Activated T-cell treated with anti-CD3 and anti-CD28 coated beads, Interleukin-2, amount 50 U/mL, for 48 hours (primary cell): ENCODE measurements at places on chromosomes 7 and 10.

DNA sequence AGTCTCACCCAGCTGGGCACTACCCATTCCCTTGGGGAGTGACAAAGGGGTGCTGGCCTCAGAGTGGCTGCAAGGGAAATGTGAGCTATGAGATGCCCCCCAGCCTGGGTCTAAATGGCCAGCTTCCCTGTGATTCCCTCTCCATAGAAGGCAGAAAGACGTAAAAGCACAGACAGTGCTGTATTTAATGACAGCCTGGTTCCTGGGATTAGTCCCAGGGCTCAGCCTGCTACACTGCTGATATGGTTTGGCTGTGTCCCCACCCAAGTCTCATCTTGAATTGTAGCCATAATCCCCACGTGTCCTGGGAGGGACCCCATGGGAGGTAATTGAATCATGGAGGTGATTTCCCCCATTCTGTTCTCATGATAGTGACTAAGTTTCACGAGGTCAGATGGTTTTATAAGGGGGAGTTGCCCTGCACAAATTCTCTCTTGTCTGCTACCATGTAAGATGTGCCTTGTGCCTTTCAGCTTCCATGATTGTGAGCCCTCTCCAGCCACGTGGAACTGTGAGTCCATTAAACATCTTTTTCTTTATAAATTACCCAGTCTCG, 23.9 kb upstream of the CALN1 start:
- DNase-seq: no peak

DNA sequence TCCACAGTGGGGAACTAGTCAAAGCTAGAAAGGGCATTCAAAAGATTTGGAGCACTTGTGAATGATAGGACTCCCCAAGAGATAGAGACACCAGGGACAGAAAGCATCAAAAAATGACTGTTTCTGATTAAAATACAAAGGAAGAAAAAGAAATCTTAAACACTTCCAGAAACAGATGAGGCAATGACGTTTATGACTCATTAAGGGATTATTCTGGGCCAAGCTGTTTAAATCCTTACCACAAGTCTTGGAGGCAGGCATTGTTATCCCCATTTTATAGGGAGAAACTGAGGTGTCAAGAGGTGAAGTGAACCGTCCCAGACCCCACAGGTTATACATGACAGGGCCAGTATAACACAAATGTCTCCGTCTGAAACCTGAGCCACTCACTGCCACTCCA, 68.3 kb upstream of the AMPH start:
- DNase-seq: no peak

DNA sequence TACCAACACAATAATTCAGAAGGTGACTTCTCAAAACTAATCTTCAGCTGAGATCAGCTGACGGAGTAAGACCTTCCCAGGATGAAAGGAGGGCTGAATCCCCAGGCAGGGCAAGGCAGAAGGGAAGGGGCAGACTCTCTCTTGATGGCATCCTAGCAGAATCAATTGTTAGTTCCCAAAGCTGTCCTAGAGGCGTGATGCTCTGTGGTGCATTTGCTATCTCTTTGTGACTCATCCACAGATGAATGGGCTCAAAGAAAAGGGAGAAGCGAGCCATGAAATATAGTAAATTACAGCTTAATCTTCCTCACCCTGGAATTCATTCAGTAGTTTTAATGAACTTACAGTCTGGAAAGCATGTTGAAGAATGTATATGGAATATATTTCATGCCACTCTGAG, 37.2 kb downstream of the PDE1C start:
- DNase-seq: no peak

- DNase-seq: no peak
Observed at GRCh38 chr10:131858118-131858515, 42.7 kb upstream of the PPP2R2D start.

DNA sequence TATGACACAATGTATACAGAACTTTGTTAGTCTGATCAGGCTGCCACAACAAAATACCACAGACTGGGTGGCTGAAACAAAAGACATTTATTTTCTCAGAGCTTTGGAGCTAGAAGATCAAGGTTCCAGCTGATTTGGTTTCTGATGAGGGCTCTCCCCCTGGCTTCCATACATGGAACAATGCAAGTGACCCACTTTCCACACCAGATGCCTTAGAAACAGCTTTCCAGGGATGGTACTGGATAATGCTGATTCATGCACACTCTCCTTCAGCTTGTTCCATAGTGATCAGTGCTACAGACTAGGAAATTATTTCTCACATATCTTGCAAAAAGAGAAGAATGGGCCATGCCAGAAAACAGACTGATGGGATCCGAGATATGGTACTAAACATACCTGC, 1274.9 kb upstream of the SORCS1 start:
- no peak for DNase-seq

DNA sequence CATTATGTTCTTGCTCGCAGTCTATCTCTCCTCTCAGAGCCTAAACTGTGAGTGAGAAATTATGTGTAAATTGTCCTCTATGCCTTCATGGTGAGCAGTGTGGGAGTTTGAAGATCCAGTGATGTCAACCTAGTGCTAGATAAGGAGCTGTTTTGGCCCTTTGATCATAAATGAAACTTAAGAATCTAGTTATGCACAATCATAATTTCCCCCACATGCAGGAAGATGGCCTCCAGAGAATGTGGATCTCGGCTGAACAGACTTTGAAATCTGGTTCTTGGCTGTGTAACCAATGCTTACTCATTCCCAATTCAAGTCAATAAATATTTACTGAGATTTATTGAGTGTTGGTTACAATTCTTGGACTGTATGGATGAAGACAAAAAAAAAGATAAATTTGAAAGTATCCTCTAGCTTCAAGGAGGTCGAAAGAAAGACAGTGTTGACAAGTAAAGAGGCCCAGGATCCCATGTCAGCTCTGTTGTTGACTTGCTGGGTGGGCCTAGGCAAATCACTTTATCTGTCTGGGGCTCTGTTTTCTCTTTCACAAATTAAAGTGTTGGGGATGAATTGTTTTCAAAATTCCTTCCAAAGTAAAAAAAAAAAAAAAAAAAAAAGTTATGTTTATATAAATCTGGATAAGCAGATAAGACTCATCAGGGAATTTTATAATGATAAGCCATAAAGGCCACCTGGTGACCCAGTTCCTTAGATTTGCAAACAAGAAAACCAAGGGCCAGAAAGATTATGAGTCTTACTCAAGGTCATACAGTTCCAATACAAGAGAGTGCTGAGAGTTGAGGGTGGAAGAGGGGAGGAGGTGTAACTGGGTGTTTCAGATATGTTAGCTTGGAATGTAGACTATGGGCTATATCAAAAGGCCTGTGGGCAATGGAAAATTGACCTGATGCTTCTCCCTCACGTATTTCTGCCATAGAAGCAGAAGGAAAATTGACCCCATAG, 969.9 kb downstream of the KCNMA1 start:
- no peak for DNase-seq

- DNase-seq: no peak
Observed at GRCh38 chr7:665736-666453, 60.6 kb upstream of the DNAAF5 start.

- DNase-seq: peak; percentile 11
Observed at GRCh38 chr10:6024334-6024682, 37.9 kb downstream of the IL2RA start.

DNA sequence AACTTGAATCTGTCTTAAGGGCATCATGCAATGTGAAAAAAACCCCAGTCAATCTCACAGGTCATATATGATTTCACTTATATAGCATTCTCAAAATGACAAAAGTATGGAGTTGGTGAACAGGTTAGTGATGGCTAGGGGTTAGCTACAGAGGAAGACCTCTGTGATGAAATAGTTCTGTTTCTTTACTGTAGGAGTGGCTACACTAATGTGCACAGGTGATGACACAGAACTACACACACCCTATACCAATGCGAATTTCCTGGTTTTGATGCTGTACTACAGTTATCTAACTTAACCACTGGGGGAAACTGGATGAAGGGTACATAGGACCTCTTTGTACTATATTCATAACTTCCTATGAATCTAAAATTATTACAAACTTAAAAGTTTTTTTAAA, 541.8 kb downstream of the PARD3 start:
- DNase-seq: no peak

DNA sequence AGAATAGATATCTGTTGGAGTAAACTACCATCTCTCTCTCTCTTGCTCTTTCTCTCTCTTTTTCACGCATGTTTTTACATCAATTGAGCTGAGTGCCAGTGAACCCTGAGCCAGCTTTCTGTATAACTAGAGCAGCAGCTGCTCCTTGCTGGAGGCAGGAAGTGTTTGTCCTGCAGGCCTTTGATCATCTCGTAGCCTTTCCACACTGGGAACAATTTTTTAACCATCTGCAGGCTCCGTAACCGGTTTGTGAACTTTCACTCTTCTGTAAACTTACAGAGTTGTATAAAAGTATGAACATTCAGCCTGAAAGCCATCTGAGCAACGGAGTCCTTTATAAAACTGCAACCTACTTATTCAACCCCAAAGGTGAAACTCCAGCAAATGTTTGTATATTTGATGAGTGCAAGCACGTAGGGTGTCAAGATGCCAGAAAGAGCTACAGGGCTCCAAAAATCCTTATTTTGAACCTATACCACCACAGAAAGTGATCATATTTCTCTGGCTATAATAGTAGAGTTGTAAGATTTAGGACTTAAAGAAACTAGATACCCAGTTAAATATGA, 162.8 kb upstream of the NFE2L3 start:
- DNase-seq: no peak

DNA sequence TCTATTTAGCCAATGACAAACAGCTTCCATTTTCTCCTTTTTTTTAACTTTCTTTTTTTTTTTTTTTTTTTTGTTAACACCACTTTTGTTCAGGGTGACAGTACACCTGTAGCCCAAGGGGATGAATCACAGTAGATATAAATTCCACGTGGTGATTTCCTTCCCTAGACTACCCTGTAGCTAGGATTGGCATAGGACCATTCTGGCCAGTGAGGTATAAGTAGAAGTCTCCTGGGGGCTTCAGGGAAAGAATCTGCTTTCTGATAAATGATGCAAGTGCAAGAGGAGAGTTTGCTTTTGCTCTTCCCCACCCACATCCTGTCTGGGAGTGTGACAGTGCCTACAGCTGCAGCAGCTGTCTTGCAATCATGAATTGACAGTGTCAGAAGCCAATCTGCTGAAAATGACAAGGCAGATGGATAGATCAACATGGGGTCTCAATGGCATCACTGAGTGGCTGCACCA, 63.2 kb upstream of the TOMM7 start:
- peak; percentile 63 for DNase-seq

GRCh38 chr7:150663802-150664494, 21.6 kb upstream of the GIMAP2 start:
- DNase-seq: no peak

DNA sequence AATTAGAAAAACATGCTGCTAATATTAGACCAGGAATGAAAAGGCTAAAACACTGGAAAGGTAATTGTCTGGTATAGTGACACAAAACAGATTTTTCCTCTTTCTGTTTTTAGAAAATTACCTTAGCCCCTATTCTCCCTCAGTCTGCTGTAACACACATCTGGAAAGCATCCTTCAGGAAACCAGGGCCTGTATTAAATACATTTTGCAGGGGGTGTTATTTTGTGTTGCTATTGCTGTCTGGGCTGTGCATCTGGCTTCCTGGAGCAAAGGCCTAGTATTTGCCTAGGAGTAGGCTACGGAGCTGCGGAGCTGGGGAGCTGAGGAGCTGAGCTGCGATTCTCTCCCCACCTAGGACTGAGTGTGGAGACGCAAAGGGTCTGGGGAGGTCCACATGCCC, 169.3 kb downstream of the GFRA1 start:
- DNase-seq: no peak

DNA sequence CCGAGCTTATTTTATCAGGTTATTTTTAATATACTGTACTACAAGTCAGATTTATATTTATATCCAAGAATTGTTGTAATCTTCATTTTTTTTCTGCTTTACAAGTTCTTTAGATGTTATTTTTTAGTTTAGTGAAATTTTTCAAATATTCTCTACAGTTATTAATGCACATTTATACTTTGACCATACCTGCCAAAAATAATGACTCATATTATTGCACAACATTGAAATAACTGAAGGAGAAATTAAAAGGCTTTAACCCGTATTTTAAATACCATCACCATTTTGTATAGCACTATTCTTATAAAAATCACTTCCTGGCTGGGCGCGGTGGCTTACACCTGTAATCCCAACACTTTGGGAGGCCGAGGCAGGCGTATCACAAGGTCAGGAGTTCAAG, 278.5 kb downstream of the BICC1 start:
- no peak for DNase-seq

GRCh38 chr10:133165556-133166503, 5.8 kb downstream of the KNDC1 start:
- no peak for DNase-seq

GRCh38 chr10:133277993-133278576, 1.4 kb upstream of the ADAM8 start:
- no peak for DNase-seq

- DNase-seq: no peak
Observed at GRCh38 chr10:51241461-51241860, 167.2 kb downstream of the PRKG1 start.

GRCh38 chr10:102652170-102652916, 8.1 kb downstream of the TRIM8 start:
- no peak for DNase-seq

DNA sequence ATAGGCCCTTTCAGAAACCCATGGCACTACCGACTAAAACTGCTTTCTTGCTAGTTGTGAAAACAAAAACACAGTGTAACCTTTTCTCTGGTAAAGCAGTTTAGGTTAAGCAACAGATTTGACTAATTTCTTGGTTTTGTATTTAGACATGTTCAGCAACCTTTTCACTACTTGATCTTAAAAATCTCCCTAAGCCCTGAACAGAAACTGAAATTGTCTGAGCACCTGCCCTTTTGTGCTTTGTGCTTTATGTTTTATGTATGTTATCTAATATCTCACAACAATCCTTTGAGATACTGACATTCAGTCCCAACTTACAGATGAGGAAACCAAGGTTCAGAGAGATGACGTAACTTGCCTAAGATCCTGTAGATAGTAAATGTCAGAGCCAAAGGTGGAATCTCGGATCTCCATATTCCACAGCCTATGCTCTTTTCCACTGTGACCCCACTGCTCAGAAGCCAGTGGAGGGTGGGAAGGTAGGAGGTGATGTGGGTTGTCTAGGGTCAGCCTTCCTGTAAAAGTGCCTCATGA, 146.6 kb downstream of the LCOR start:
- DNase-seq: no peak

DNA sequence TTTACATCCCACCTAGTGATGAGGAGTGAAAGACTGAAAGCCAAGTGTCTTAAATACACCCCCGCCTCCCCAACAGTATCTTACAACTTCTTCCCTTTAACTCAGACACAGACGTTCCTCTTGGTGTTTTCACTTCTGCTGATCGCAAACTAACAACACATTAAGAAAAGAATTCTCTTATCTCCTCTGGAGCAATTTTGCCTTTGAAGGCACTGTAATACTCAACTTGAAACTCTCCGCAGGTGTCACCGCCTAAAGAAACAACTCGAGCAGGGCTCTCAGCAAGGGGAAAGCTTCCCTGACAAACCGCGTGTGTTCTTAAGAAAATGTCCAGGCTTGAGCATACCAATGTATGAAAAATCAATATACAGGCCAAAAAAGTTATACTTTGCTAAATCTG, 452 bp downstream of the SEMA3C start:
- DNase-seq: peak; percentile 20

GRCh38 chr10:93816123-93816747, 58.5 kb downstream of the LGI1 start:
- DNase-seq: peak; percentile 55
